ENCODE measurements at places on chromosomes 7 and 10.

- no peak for DNase-seq
Measured at GRCh38 chr10:72277340-72277995, 3.7 kb downstream of the DDIT4 start.

- DNase-seq: no peak
Measured at GRCh38 chr7:74587435-74588126, 69.9 kb upstream of the GTF2I start.

GRCh38 chr7:142439739-142440138 is 181.9 kb upstream of the PRSS58 start:
- DNase-seq: no peak

GRCh38 chr7:66921918-66922486 is 977 bp downstream of the TMEM248 start:
- DNase-seq: peak; percentile 4

GRCh38 chr10:119619215-119619614 is 22.5 kb upstream of the TIAL1 start:
- DNase-seq: no peak

- DNase-seq: no peak
Measured at GRCh38 chr10:63976538-63976937, 455.3 kb downstream of the REEP3 start.

GRCh38 chr7:135716677-135717238 is 11.2 kb downstream of the SLC13A4 start:
- no peak for DNase-seq

Data from stimulated activated CD8-positive, alpha-beta memory T cell treated with anti-CD3 and anti-CD28 coated beads, Interleukin-7, amount 100 ng/mL, for 1 hour (primary cell).